Hematopoietic multipotent progenitor cell treated with erythropoietin and hydrocortisone succinate and interleukin-3 and kit ligand, for 8 days (in vitro differentiated cells): ENCODE measurements at places on chromosomes 11 and 22.

- no peak for DNase-seq
Observed at GRCh38 chr11:118688851-118689502, 9.5 kb upstream of the TREH start.

DNA sequence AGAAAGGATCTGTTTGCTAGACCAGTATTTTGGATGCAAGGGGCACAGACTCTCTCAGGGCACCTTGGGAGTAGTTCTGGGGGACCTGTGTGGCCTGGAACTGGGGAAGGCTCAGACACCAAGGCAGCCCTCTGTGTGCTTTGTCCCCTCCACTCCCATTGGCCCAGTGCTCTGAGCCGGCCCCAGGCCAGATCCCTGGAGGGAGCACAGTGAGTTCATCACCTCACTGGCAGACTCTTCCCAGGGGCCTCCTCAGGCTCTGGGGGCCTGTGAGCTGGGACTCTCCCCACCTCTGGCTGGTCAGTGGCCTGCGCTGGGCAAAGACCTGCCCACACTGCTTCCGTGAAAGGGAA is 51.7 kb downstream of the CHRDL2 start:
- no peak for DNase-seq

DNA sequence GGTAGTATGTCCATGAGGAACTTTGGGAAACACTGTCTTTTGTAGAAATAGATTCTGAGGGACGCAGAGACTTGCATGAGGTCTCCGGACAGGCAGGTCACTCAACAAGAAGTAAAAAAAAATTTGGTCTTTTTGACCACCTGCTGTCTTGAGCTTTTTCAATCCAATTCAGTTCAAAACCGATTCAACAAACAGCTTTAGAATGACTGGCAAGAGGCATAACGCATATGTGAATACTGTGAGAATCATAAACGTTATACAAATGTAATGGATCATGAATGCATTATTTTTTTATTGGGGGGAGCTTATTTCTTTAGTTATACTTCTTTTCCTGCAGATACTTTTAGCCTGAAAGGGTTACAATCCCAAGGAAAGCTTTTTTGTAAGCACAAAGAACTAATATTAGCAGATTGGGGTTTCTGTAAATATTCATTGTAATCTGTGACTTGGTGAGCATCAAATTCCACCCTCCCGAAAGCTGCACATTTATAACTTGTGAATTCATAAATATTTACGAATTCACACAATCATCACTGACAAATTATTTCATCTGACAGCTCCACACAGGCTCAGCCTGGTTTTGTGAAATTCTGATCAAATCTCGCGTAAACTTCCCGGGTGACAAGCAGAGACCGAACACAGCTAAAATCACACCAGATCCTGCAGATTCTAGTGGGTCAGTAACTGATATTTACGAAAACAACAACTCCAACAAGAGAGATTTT is 507.7 kb downstream of the MN1 start:
- no peak for DNase-seq

DNA sequence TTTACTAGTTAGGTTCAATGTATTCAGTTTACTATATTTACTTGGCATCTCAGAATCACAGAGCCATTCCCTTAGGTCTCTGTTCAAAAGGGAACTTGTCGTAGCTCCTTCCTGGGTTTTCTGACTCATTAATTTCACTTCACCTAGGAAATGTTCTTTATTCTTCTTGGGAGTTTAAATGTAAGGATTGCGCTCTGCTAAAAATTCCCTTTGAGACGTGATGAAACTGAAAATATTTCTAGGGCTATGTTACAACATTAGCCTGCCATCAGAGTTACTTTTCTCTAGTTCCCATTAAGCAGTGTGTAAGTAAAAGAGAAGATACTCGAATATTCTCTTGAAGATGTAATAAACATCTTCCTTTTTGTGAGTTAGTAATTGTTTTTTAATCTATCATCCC is 209.5 kb downstream of the CASP12 start:
- no peak for DNase-seq

GRCh38 chr11:43359422-43359818 is 700 bp downstream of the TTC17 start:
- peak; percentile 47 for DNase-seq

GRCh38 chr11:60657888-60658287 is 41.5 kb upstream of the MS4A8 start:
- no peak for DNase-seq

DNA sequence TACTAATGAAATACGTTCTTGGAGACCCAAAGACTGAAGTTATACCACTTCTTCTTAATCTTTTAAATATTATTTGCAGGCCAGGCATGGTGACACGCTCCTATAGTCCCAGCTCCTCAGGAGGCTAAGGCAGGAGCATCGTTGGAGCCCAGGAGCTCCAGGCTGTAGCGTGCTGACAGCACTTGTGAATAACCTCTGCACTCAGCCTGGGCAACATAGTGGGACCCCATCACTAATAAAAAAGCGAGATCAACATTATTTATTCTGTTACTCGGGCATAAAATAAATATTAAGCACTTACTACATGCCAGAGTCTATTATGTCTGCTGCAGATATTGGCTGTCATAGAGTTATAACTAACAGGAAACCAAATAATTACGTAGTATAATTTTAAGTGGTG is 720 bp upstream of the MED17 start:
- no peak for DNase-seq

- no peak for DNase-seq
Observed at GRCh38 chr11:64314805-64315561, 2.4 kb downstream of the TRMT112 start.

- no peak for DNase-seq
Observed at GRCh38 chr11:120400564-120401364, 64.6 kb downstream of the ARHGEF12 start.

DNA sequence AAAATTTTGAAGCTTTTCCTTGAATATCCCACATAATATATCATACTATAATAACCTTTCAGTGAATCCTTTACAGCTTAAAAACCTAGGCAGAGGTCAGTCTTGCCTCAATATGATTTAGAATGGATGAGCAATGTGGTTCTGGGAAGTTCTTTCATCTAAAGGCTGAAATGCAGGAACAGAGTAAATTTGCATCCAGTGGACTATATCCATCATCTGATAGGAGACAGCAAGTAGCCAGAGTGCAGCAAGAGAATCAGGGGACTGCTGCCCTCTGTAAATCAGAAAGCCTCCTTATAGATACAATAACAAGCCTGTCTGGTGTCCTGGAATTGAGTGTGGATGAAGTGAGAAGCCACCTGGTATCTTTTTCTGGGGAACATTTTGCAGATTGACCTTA is 748.3 kb upstream of the CCDC90B start:
- DNase-seq = no peak

GRCh38 chr11:26070714-26071380 is 261.1 kb upstream of the ANO3 start:
- no peak for DNase-seq

GRCh38 chr22:41762980-41763779 is 37.3 kb upstream of the CCDC134 start:
- peak; percentile 42 for DNase-seq
